ENCODE measurements at places on chromosomes 7 and 10. TPM values are rescaled to one million over a fixed set of nuclear protein-coding genes. Genes with fewer than 3 reads are reported as not detected.
A peak's percentile ranks its signal among the peaks of the same experiment; 100 is the strongest.

DNA sequence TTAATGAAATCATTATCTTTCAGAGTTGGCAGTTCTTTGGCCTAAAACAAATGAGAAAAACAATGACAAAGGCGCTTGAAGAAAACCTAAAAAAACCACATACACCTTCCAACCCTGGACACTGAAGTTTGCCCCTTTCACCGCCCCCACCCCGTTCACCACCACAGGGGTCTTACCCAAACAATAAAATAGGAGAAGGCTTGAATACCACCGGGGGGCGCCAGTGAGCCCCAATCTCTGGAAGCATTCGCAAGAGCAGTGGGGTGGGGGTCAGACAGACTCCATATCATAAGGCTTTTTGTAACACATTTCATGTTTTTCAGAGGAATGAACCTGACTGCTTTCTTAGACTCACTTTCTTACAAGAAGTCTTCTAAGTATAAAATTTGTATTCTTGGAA, 163.6 kb downstream of the PIP4K2A start:
- DNase-seq, result no peak

- DNase-seq, result no peak
Measured at GRCh38 chr10:88490231-88490980, 92.7 kb downstream of the RNLS start.

GRCh38 chr10:102744374-102745051, 765 bp downstream of the WBP1L start:
- DNase-seq, result no peak

Gene ASB10
- not detected for total RNA-seq

- no peak for DNase-seq
Measured at GRCh38 chr10:63252095-63252762, 119.1 kb downstream of the NRBF2 start.

GRCh38 chr10:3631701-3632330, 153.2 kb downstream of the KLF6 start:
- DNase-seq, result no peak

- DNase-seq, result no peak
Measured at GRCh38 chr7:35819310-35819709, 18.5 kb downstream of the SEPTIN7 start.

DNA sequence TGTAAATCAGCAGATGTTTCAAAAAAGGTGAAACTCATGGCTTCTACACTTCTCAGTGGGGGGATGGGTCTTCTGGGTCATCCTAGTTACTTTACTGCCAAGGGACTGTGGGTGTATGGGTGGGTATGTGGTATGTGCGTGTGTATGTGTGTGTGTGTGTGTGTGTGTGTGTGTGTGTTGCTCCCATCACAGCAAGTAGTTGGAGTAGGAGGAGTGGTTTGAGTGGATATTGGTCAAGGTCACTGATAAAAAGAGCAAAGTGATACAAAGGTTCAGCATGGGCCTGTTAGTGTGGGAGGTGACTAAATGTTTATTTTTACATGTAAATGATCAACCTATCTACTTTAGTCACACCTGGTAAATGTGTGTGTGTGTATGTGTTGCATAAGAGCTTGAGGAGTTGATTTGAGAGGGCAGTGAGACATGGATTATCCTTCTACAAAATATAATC, 11.8 kb upstream of the COBL start:
- DNase-seq, result no peak

- DNase-seq, result no peak
Measured at GRCh38 chr7:38198366-38198765, 20.3 kb downstream of the STARD3NL start.

DNA sequence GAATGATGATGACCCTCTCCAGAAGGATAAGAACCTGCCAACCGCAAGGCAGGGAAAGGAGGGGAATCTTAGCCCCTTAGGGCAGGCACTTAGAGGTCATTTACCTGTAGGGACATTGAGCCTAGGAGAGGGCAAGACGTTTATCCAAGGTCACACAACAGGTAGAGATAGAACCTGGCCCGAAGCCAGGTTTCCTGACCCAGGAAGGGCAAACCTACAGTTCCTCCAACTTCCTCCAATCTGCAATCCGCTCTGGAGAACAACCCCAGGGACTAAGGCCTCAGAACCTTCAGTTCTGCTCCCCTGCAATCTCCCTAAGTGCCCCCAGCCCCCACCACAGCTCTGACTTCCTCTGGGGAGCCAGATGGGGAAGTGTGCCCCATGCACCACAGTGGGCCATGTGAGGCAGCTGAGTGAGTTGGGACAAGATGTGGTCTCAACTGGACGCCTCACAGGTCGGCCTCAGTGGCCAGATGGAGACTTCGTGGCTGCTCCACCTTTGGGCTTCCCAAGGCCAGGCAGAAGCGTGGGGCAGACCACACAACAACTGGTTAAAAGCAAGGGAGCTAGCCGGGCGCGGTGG, 1.4 kb upstream of the PSAP start:
- DNase-seq, result peak; percentile 69

DNA sequence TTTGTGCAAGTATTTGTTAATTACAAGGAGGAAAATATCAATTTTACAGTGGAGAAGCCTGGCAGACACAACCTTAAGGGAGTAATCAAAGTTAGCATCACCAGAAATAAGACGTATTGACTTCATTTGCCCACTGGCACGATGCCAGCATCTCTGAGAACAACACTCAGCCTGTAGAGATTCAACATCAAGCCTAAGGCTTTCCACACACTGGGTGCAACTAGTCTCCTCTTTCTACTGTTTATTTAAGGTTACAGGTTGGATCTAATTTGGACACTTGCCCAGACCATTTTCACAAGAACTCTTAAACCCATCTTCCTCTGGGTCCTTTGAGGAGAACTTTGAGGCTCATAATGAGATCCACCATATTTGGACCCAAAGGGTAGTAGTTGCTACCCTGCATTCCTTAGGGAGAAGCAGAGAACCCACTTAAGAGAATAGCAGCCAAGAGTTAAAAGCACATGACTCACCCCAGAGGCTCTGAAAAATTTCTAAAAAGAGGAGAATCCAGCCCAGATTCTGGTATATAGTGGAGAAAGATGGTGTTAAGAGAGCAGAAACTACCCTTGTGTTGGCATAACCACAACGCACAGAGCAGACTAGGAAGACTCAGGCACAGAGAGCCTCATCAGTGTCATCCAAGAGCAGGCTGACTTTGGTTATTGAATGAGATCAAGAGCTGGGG, 97.3 kb downstream of the CCDC71L start:
- DNase-seq, result no peak

Gene GNGT1
- not detected for total RNA-seq

DNA sequence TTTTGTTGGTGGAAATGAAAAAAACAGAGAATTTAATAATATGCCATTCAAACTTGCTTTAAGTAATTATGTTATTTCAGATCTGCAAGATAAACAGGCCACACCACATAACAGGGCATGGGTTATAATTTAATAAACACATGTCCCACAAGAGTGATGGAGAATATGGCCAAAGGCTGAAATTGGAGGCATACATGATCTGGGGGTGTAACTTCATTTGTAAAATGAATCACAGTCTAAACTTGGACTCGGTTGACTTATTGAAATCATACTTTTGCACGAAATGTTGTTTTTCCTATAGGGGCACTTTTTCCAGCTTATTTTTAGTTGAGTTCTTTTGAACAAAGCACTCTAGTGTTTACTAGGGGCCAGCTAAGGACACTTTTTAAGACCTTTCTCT, 151.6 kb downstream of the TMEM26 start:
- no peak for DNase-seq

DNA sequence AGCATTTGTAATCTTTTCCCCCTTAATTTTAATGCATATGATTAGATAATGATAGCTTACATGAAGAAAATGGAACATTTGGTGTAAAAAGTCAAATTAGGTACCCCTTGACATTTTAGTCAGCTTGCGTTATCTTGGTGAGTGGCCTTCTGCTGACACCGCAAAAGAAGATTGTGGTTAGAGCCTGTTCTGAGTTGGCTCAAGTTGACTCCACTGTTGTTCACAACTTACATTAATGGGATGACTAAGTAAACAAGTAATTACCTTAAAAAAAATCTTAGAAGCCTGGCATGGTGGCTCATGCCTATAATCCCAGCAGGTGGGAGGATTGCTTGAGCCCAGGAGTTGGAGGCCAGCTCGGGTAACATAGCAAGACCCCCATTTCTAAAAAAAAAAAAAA, 24.2 kb downstream of the TRRAP start:
- DNase-seq, result no peak

Gene RNF133
- total RNA-seq, result not detected

GRCh38 chr10:29736366-29737073, 101.7 kb upstream of the SVIL start:
- DNase-seq, result no peak
